ENCODE measurements at places on chromosomes 3 and 15. TPM values are rescaled to one million over a fixed set of nuclear protein-coding genes. Genes with fewer than 3 reads are reported as not detected.

THSD4 gene
- total RNA-seq = 23.0 TPM

ZPLD1 gene
- total RNA-seq = 0.06 TPM

TMIE gene
- 0.14 TPM for total RNA-seq

AMT gene
- 0.30 TPM for total RNA-seq

SOX14 gene
- not detected for total RNA-seq

ISLR2 gene
- 0.15 TPM for total RNA-seq

SLC22A13 gene
- total RNA-seq = 0.13 TPM

TMCO5A gene
- not detected for total RNA-seq

TSEN2 gene
- 18.5 TPM for total RNA-seq

KIF15 gene
- 7.3 TPM for total RNA-seq

TM6SF1 gene
- total RNA-seq = not detected

CSPG4 gene
- 0.06 TPM for total RNA-seq

CCDC54 gene
- not detected for total RNA-seq

Data from A549 treated with CORT108297 at 1 μM for 4 hours (cell line).